MCF 10A (cell line): ENCODE measurements at places on chromosomes 16 and 17.
A peak's percentile ranks its signal among the peaks of the same experiment; 100 is the strongest.

DNA sequence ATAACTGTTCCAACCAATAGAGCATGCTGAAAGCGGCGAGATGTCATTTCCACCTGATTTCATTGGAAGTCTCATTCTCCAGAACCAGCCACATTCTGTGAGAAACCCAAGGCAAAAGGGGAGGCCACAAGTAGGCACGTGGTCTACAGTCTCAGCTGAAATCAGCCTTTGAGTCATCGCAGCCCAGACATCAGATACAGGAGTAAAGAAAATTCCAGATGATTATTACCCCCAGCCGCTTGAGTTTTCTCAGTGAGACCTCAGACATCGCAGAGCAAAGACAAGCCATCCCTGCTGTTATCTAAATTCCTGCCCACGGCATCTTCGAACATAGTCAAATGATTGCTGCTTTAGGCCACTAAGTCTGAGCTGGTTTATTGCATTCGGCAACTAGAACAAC, 23.1 kb downstream of the STAT3 start:
- no peak overlapping the region for H3K4me3 ChIP-seq
- no peaks in the 10 kb centered on the region for H3K27me3 ChIP-seq
- peaks cover 49% of the 10 kb centered on the region for H3K4me1 ChIP-seq
- H3K27ac ChIP-seq: no peak overlapping the region
- H3K36me3 ChIP-seq: peaks cover 36% of the 10 kb centered on the region
- DNase-seq: no peak

DNA sequence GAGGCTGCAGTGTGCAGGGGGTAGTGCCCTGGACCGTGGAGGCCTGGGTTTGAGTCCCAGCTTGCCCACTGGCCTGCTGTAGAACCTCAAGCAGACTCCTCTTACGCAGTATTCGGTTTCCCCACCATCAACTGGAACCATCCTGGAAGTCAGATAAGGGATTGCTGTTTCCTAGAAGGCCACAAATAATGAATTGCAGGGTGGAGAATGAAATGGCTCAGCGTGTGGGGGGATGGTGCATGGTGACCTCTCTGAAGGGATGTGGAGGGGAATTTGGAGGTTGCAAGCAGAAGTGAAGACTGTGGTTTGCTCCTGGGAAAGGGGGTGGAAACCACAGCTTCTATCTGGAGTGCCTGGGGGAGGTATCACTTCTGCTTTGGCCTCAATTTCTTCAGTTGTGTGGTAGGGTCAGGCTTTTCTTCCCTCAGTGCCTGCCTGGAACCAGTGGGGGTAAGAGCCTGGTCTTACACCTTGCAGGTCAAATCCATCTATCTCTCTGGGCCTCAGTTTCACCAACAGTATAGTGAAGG, 1.7 kb downstream of the ADGRG5 start:
- no peaks in the 10 kb centered on the region for H3K36me3 ChIP-seq
- DNase-seq: no peak
- no peaks in the 10 kb centered on the region for H3K4me1 ChIP-seq
- peaks cover 9% of the 10 kb centered on the region for H3K27me3 ChIP-seq
- no peak overlapping the region for H3K27ac ChIP-seq

DNA sequence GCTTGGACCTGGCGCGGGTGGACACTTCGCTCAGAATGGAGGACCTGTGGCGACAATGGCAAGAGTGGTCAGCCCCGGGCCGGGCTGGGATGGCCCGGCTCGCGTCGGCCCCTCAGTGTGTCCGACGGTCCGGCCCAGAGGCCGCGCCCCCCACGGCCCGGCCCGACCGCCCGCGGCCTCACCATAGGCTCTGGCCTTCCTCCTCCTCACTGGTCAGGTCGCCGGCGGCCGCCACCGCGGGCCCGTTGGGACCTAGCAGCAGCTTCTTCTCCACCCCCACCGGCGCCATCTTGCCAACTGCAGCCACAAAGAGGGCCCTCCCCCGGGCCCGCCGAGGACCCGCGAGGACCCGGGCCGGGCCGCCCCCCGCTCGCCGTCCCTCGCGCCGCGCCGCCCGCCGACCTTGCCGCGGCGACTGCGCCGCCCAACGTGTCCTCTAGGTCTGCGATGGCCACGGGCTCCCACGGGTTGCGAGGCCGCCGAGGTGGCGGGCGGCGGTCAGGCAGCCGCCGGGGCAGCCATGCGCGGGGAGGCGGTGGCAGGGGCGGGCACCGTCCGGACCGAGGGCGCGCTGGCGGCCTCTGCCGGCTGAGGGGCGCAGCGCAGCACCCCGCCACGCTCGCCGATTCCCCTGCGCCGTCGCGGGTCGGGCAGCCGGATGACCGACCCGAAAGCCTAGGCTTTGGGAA, at the start of gene DYNC1LI2:
Gene DYNC1LI2, minus strand, starts transcription at position 307 of the 689 bp plus-strand sequence. Its CDS starts 18 bp downstream, at position 289.
- H3K4me3 ChIP-seq: peak within 1 kb of the TSS; percentile 79
- no peaks in the 10 kb centered on the region for H3K27me3 ChIP-seq
- peaks cover 36% of the 10 kb centered on the region for H3K36me3 ChIP-seq
- H3K27ac ChIP-seq: peak within 1 kb of the TSS; percentile 92
- H3K4me1 ChIP-seq: peaks cover 30% of the 10 kb centered on the region
- DNase-seq: peak; percentile 63

GRCh38 chr17:4789951-4790704, 1.4 kb downstream of the GLTPD2 start:
- H3K4me1 ChIP-seq: peaks cover 18% of the 10 kb centered on the region
- DNase-seq: peak; percentile 95
- H3K27ac ChIP-seq: peak overlapping the region; percentile 93
- H3K27me3 ChIP-seq: no peaks in the 10 kb centered on the region
- peak overlapping the region; percentile 75 for H3K4me3 ChIP-seq

DNA sequence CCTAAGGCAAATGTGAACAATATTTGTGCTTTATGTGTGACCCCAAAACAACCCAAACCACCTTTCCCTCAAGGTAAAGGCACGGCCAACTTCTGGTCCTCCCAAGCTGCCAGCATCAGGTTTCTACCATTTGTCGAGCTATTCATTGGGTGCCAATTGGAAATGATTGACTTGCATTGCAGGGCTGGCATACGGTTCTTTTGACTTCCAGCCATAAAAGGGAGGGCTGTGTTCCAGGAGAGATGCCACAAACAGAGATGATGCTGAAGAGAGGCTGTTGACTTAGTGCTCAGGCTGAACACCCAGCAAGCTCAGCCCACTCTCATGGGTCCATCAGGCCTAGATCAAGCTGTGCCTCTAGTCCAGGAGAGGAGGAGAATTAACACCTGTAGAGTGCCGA, 252.4 kb downstream of the GRIN2A start:
- H3K4me3 ChIP-seq: no peak overlapping the region
- no peaks in the 10 kb centered on the region for H3K4me1 ChIP-seq
- no peak overlapping the region for H3K27ac ChIP-seq
- no peak for DNase-seq
- no peaks in the 10 kb centered on the region for H3K36me3 ChIP-seq
- no peaks in the 10 kb centered on the region for H3K27me3 ChIP-seq

GRCh38 chr17:28290703-28291102, 28.3 kb upstream of the TMEM97 start:
- H3K27ac ChIP-seq: no peak overlapping the region
- no peaks in the 10 kb centered on the region for H3K36me3 ChIP-seq
- no peak overlapping the region for H3K4me3 ChIP-seq

DNA sequence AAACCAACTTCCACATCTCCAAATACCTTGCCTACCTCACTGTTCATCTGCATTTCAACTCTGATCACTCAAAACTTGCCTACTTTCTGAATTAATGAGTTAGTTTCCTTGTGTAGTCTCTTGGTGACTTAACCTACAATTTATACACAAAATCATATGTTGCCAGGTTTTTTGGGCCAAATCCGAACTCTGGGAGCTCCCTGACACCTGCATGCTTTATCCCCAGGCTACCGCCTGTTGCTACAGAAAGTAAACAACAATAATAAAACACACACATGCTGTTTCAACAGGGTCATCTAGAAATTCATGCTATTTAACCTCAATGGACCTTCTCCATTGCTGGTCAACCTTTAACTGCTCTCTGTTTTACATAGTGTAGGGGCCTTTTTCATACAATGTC, 104.5 kb upstream of the AXIN2 start:
- no peak overlapping the region for H3K4me3 ChIP-seq
- H3K4me1 ChIP-seq: no peaks in the 10 kb centered on the region
- no peaks in the 10 kb centered on the region for H3K36me3 ChIP-seq
- no peak overlapping the region for H3K27ac ChIP-seq
- no peak for DNase-seq

DNA sequence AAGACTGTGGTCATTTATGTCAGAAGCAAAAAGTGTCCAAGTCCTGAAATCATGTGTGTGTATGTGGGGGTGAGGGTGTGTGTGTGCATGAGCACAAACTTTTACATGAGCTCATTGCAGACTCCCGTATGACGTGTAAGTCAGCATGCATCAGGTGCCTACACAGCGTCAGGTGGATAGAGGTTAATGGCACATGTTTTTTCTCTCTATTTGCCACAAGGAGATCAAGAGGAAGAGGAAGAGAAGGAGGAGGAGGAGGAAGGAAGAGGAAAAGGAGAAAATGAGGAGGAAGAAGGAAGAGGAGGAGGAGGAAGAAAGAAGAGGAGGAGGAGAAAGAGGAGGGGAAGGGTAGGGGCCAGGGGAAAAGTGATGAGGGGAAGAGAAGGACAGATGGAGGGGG, 178.0 kb upstream of the DYNLRB2 start:
- no peaks in the 10 kb centered on the region for H3K36me3 ChIP-seq
- no peaks in the 10 kb centered on the region for H3K27me3 ChIP-seq
- no peak for DNase-seq
- no peak overlapping the region for H3K4me3 ChIP-seq
- no peak overlapping the region for H3K27ac ChIP-seq

- H3K27ac ChIP-seq: no peak overlapping the region
- H3K27me3 ChIP-seq: no peaks in the 10 kb centered on the region
- H3K36me3 ChIP-seq: peaks cover 14% of the 10 kb centered on the region
- H3K4me3 ChIP-seq: no peak overlapping the region
These were observed 23.8 kb downstream of the NLRP1 start for GRCh38 chr17:5560361-5560988.

GRCh38 chr16:70660672-70661350, 14.5 kb downstream of the IL34 start:
- H3K4me3 ChIP-seq: no peak overlapping the region
- no peaks in the 10 kb centered on the region for H3K27me3 ChIP-seq
- H3K4me1 ChIP-seq: no peaks in the 10 kb centered on the region

DNA sequence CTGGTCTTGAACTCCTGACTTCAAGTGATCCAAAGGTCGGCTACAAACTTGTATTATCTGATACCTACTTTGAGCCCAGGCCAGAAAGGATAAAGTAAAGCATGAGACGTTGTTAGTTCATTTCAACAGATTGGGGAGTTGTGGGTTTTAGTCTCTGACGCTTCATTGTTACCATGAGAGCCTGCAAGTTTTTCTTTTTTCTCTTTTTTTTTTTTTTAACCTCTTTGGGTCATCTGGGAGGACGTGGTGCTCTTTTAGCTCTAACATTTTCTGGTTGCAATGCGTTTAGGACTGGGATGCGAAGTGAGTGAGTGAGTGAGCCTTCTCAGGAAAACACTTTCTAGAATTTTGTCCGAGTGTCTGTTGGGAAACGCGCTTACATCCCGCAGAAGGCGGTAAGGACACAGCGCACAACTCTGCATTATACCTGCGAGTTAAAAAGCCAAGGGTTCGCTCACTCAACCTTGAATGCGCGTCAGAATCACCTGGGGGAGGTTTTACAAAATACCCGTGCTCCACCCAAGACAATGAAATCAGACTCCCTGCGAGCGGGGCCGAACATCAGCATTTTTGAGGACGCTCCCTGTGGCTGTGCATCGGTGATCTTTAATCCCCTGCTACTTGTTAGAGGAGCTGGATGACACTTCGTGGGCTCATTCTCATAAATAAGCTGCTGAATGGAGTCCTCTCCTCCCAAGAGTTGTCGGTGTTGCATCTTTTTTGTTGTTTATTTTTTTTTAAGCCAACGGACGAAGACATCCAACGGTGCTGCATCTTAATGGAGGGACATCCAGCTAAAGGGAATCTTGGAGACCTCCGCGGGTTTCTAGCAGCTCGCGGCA, 629 bp upstream of the RNF135 start:
- peak; percentile 58 for DNase-seq
- peak overlapping the region; percentile 99 for H3K4me3 ChIP-seq
- no peaks in the 10 kb centered on the region for H3K27me3 ChIP-seq
- H3K36me3 ChIP-seq: peaks cover 34% of the 10 kb centered on the region
